Stimulated activated CD8-positive, alpha-beta memory T cell treated with anti-CD3 and anti-CD28 coated beads, Interleukin-4, amount 100 ng/mL, for 4 hours (primary cell): ENCODE measurements at places on chromosomes 12 and 14.
A peak's percentile ranks its signal among the peaks of the same experiment; 100 is the strongest.

DNA sequence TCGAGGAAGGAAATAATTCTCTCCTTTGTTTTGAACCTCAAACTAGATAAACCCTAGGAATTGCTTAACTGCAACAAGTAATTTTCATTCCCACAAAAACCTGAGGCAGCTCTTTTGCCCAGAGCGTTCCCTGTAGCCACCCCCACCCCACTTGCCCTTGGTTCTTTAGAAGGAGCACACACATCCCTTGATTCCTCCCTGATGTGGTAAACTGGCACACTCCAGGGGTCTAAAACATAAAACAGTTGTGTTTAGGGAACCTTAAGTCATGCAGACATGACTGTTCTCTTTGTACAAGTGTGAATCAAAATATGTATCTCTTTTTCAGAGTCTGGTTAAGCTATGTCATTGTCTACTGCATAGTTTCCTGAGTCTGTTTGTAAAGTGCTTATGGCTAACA is 14.0 kb downstream of the MAPK1IP1L start:
- no peak for DNase-seq

DNA sequence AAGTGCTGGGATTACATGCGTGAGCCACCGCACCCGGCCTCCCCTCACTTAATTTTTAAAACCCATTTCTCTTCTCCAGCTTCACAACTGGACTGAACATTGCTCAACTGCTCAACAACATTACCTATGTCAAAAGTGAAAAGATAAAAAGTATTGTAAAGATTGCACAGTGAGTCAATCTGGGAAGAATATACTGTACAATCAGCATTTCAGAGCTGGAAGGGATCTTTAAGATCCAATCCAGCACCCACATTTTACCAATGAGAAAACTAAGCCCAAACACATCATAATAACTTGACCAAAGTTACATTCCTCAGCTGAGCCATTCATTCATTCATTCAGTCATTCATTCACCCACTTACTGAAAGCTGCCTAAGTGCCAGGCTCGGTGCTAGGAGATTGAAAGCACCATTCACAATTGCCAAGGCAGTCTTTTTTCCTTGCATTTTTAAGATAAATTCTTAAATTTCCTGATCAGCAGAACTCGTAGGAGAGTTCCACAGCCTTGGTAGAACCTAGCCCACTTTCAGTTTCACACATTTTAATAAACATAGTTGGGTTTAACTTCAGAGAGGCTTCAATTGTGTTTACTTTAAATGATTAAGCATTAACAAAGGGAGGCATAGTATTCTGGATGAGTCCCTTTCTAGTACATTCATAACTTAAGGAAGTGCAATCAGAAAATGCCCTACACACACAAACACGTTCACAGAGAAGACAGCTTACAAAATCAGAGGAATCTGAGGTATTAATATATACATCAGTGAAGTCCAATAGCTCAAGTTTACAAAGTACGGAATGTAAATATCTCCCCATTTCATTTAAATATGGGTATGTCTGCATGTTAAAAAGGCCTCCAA is 3.0 kb downstream of the GALNT4 start:
- DNase-seq = no peak

DNA sequence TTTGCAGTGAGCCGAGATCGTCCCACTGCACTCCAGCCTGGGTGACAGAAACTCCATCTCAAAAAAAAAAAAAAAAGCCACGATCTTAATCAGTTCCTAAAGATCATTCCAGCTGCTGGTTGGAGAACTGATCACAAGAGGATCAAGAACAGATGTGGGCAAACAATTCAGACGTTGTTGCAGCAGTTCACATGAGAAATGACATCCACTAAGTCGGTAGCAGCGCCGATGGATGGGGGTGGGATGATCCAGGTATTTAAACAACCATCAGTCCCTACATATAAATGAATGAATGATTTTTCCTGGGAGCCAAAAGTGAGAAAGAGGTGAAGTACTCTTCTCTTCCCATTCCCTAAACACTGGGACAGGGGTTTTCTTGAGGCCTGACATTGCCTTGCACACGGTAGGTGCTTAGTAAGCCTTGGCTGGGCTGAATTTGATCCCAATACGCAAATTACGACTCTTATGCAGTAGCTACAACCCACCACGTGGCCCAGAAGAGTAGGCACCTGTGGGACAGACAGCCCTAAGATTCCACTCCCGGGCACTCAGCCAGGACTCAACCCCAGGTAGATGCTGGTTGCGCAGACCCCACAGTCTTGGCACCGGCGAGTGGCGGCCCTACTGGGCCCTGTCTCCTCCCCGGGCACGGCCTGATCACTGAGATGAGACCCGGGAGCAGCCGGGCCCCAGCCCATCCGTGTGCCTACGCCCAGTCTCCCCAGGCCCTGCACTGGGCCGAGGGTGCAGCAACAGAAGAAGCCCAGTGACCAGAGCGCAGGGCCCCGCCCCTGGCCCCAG is 565 bp downstream of the SPRYD3 start:
- DNase-seq = no peak

DNA sequence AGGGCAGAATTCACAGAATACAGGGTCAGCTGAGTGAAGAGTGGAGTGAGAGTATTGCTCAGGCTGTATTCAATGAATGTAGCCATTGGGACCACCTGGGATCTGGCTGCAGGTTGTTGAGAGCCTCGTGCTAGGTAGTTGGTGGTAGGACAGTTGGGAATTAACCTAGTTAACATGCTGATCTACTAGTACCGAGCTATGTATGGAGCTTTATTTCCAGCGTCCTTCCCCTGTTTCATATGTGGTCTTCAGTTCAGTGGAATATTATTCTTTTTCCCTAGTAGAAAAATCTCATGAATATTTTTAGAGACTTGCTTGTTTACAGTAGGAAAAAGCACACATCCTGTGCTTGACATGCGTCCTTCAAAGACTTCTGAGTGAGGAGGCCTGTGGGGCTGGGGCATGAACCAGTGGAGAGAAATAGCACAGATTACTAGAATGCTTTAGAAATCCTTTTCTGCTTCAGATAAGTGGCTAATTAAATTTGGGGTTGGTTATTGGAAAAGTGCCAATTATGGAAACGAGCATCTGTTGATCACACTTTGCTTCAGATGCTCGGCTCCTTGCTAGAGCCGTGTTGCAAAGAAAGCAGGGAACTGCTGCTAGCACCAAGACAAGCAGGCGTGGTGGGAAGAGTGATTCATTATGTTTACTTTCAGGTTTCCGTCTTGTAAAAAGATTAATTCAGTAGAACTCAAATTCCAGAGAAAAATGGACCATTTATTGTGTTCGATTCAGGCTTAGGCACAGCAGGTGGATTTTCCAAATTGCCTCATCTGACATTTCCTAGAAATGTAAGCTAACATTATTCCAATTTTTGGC is 53.6 kb downstream of the ARF6 start:
- DNase-seq = no peak

DNA sequence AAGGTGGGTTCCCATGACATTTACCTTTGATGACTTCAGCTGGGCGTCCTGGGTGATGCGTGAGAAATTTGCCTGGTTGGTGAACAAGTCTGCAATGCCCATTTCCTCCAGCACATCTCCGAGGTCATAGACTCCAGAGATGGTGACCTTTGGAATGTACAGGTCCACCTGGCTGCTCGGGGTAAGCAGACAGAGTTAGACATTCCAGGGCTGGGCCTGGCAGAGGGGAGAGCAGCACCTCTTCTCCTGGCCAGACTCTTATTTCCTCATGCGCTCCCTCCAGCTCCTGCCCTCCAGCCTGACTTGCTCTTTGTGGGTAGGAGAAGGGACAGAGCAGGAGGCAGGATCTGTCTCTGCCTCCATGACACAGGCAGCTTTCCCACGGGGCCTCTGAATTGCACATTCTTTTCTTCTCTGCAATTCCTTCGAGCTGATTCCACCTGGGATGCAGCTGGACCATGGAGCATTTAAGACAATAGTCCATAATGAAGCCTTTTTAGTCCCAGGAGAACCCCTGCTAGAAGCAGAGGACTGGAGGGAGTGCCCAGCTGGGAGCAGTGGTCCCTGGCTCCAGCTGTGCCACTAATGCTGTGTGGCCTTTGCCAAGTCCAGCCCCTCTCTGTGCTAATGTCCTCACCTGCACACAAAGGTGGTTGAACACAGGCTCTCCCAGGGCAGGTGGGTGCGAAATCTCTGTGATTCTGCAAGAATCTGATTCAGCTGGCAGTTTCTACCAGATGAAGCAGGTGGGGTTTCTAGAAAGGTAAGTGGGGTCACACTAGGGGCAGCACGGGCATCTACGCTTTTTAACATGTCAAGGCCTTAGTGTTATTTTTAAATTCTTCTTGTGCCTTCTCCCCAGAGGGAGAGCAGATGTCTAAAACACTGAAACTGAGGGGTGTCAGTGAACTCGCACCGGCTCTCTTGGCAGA is 13.2 kb upstream of the SERPINA10 start:
- no peak for DNase-seq

DNA sequence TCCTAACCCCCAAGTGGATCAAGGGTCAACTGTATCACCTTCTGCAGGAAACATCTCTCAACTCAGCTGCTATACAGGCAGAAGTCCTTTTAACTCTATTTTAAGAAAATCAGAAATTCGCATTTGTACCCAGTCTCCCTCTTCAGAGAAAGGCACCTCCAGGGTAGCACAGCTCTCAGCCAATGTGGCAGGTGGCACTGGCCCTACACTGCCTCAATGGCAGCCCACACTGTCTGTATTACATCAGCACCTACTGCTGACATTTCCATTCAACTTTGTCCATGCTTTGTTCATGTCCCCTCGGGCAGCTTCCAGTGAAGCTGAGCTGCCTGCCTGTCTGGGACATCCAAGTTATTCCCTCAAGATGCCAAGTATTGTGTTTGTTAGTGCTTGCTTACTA is 8.8 kb downstream of the SPTSSA start:
- no peak for DNase-seq

GRCh38 chr12:54596526-54596946 is 8.1 kb upstream of the PPP1R1A start:
- peak; percentile 25 for DNase-seq

- no peak for DNase-seq
Measured at GRCh38 chr12:49061157-49061650, 610 bp upstream of the KMT2D start.

GRCh38 chr12:1044696-1045095 is 53.7 kb downstream of the ERC1 start:
- no peak for DNase-seq

DNA sequence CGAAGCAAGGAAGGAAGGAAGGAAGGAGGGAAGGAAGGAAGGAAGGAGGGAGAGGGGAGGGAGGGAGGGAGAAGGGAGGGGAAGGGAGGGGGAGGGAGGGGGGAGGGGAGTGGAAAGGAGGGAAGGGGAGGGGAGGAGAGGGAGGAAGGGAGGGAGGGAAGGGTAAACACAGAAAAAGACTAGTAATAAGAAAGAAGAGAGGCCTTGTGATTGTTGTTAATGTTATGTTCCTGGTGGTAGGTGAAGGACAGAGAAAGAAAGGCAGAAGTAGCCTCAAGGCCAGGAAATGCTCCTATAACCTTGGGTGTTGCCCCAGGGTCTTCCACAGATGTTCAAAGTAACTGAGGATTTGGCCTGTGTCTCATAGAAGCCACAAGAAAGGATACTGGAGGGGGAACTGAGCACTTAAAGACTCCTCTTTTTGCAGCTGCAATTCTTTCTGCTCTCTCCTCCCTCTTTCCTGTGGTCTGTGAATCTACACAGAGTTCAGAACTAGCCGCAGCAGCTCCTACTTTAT is 164.2 kb downstream of the PRKD1 start:
- no peak for DNase-seq

- no peak for DNase-seq
Measured at GRCh38 chr14:90700933-90701776, 115.1 kb downstream of the TTC7B start.

DNA sequence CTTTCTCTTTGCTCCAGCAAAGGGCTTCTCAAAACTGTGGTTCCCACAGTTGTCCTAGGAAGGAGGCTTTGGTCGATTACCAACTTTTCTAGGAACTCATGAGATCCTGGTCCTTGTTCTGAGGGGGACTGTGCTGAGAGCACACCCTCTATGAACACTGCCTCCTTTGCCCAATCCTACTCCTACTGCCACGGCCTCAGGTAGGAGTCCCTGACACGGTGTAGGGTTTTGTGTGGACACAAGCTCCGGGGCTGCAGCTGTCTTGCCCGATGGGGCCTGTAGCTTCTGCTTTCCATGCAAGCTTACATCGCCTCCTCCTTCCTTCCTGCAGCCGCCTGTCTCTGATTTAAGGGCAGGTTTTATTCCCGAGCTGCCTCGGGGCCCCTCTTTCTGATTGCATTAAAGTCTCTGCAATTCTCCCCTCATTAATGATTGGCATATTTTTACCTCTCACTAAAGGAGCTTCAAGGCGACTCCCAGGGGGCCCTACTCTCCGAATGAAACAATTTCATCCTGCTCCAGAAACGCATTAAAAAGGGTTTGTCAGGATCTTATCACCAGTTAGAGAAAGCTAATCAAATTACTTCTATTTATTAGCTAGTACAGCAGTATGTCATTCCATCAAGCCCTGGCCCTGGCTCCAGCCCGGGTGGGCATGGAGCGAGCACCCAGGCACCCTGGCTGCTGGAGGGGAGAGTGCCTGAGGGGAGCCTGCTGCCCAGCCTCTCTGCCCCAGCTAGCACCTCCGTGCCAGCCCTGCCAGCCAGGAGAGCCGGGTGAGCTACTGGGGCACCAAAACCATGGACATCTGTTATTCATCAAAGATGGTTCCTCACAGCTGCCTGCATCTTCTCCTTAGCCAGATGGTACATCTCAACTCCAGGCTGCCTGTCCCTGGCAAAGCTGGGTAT is 38.0 kb upstream of the ESRRB start:
- no peak for DNase-seq

DNA sequence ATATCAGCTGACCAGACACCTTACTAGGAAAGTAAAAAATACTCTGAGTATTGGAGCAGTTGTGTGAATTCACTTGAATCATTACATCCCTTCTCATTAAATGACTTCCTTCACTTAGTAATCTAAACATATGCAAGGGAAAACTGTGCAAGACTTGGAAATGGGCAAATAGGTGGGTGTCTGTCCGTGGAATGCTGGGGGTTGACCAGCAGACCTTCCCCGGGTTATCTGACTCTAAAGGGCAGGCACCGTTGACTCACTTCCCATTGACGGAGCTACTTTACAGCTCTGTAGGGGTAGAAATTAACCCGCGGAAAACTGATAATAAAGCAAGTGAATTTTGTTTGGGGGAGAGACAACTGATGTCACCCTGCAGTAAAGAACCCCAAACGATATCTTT is 199.3 kb downstream of the TTC7B start:
- no peak for DNase-seq

DNA sequence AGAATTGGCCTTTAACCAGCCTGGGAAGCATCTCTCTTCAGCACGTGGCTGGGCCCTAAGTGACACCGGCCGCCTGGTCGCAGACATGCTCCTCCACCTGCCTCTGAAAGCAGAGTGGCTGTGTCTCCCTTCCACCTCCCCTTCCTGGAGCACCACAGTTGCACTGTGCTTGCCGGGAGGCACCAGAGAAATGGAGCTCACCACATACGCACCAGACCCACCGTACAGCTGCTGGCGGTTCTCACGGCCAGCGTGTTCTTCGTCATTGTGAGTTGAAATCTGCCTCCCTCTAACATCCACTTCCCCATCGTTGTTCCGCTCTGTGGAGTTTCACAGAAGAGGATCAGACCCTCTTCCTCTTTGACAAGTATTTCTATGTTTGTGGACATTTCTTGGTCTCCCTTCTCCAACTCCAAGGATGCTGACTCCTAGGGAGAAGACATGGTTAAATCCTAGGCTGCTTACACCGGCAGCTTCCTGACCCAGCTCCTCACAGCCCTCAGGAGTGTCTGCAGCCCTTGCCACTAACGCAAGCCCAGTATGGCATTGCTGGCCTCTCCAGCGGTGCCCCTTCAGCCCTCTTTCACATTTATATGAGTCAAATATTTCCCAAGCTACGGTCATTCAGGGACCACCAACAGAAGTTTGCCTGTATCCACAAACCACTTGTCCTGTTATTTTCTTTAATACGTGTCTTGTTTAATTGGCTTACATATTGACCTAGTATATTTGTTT is 11.5 kb upstream of the KRT5 start:
- DNase-seq = no peak

- no peak for DNase-seq
Measured at GRCh38 chr14:75547552-75548250, 25.4 kb downstream of the BATF start.
